ENCODE measurements at places on chromosomes 4 and X. TPM values are rescaled to one million over a fixed set of nuclear protein-coding genes. Genes with fewer than 3 reads are reported as not detected.

ASMT gene
- total RNA-seq = not detected

CXCL11 gene
- total RNA-seq = not detected

SERPINA7 gene
- total RNA-seq = not detected

SLC25A5 gene
- 523 TPM for total RNA-seq

NSD2 gene
- 208 TPM for total RNA-seq

CXCL9 gene
- 0.11 TPM for total RNA-seq

STK26 gene
- total RNA-seq = 108 TPM

CSN1S1 gene
- not detected for total RNA-seq

MAP7D2 gene
- total RNA-seq = 0.21 TPM

SPANXC gene
- not detected for total RNA-seq

UGT2A1 gene
- not detected for total RNA-seq

NUDT11 gene
- total RNA-seq = 6.1 TPM

XKRX gene
- 0.23 TPM for total RNA-seq

NDST4 gene
- total RNA-seq = not detected

HS3ST1 gene
- total RNA-seq = 2.0 TPM

AADAT gene
- not detected for total RNA-seq

CC2D2A gene
- not detected for total RNA-seq

TMSB15C gene
- 4.7 TPM for total RNA-seq

P2RY4 gene
- total RNA-seq = 0.55 TPM

All from activated T-helper 2 cell treated with anti-CD3 and anti-CD28 coated beads, Interferon-gamma antibody, Interleukin-2, Interleukin-4, amounts not matched to agents 10 μg/mL and 5 μg/mL and 100 μg/mL, durations not matched to agents 14 hours and 24 hours and 36 hours (primary cell).